Sigmoid colon (tissue), 7 donors: ENCODE measurements at places on chromosomes 2 and 18. TPM values are rescaled to one million over a fixed set of nuclear protein-coding genes. Genes with fewer than 3 reads are reported as not detected.

DNA sequence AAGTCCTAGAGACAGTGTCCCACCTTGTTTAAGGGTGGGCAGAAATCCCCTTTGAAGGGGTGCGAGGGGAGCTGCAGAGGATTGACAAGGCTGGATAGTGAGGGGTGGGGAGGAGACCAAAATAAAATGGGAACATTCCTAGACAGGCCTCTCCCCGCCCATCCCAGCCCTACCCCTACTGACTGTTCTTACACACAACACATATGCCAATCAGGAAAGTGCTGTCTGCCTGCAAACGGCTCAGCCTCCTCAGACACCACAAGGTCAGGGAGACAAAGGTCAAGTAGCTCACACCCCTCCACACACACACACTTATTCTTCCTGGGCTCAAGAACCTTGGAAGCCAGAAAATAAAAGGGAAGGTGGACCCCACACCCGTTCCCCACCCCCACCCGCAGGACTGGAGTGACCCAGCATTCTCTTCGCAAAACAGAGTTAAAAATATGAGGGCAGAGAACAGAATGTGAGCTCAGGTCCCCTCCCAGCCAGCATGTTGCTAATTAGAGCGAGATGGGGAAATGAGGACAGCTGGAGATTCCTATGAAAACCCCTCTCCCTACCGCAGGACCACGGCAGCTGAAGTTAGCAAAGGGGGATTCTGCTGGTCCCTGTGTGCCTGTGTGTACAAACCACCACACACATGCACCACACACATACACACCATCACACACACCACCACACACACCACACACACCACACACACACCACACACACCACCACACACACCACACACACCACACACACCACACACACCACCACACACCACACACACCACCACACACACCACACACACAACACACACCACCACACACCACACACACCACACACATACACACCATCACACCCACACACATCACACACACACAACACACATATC lies 197.8 kb downstream of the TNS1 start:
- DNase-seq, result peak; percentile 62
- peak overlapping the region; percentile 78 for H3K27ac ChIP-seq
- peaks cover 35% of the 10 kb centered on the region for H3K36me3 ChIP-seq
- H3K4me1 ChIP-seq, result peaks cover 73% of the 10 kb centered on the region
- no peaks in the 10 kb centered on the region for H3K27me3 ChIP-seq

DNA sequence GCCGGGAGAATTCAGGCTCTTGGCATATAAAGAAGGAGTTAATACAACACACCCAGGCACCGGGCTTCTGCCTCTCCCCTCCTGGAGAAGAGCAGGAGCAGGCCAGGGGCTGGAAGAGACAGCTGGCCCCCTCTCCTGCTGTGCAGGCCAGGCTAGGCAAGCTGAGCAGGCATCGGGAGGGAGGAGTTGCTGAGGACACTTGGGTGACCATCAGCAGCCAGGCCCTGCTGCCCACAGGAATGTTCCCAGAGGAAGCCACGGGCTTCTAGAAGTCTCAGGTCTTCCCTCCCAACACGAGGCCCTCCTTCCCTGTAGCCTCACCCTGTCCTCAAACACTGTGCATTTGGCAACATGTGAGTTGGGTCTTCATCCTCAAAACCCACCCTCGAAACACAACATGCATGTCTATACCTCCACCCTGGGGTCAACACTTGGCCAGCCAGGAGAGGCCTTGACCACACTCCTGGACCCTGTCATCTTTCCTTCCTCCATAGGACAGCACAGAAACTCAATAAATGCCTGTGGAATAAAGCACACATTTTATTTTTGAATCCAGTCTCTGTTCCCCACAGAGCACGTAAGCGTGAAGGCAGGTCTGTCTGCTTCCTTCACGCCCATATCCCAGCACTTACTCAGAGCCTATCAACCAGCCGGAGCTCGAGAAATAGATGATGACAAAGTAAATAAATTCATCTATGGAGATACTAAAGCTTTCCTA lies 433.8 kb upstream of the ID2 start:
- H3K27ac ChIP-seq, result no peak overlapping the region
- H3K4me1 ChIP-seq, result no peaks in the 10 kb centered on the region
- no peaks in the 10 kb centered on the region for H3K36me3 ChIP-seq
- no peak for DNase-seq
- no peak overlapping the region for H3K4me3 ChIP-seq

DNA sequence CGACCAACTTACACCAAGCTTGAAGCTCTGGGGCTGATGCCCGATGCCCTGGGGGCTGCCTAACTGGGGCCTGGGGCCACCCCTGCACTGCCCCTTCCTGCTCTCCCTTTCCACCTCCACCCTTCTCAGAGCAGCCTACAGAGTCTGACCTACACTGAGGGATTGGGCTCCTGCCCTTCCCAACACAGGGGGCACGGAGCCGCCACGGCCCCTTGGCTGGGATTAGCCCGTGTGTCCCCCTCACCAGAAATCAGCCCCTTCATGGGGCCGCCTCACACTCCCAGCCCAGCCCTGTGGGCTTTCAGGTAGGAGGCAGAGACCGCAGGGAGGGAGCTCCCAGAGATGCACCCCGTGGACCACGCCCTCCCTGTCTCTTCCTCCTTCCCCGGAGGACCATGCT lies 198.0 kb downstream of the EIPR1 start:
- no peaks in the 10 kb centered on the region for H3K36me3 ChIP-seq
- H3K4me1 ChIP-seq, result no peaks in the 10 kb centered on the region
- H3K27ac ChIP-seq, result no peak overlapping the region
- no peak overlapping the region for H3K4me3 ChIP-seq

The ZSWIM2 gene
- total RNA-seq, result not detected

- H3K4me3 ChIP-seq, result no peak overlapping the region
- H3K27me3 ChIP-seq, result no peaks in the 10 kb centered on the region
- DNase-seq, result no peak
- no peak overlapping the region for H3K27ac ChIP-seq
- H3K4me1 ChIP-seq, result no peaks in the 10 kb centered on the region
Observed at GRCh38 chr18:56921896-56922480, 224.9 kb upstream of the BOD1L2 start.
